ENCODE measurements at places on chromosomes 13 and 19. TPM values are rescaled to one million over a fixed set of nuclear protein-coding genes. Genes with fewer than 3 reads are reported as not detected.

CEACAM3 gene
- total RNA-seq = 0.52 TPM

MLNR gene
- total RNA-seq = not detected

JAK3 gene
- total RNA-seq = 61.1 TPM

GADD45B gene
- total RNA-seq = 528 TPM

CGB3 gene
- total RNA-seq = not detected
